ENCODE measurements at places on chromosomes 2 and 18. TPM values are rescaled to one million over a fixed set of nuclear protein-coding genes. Genes with fewer than 3 reads are reported as not detected.
A peak's percentile ranks its signal among the peaks of the same experiment; 100 is the strongest.

The SLC9A4 gene
- polyA plus RNA-seq, result not detected

DNA sequence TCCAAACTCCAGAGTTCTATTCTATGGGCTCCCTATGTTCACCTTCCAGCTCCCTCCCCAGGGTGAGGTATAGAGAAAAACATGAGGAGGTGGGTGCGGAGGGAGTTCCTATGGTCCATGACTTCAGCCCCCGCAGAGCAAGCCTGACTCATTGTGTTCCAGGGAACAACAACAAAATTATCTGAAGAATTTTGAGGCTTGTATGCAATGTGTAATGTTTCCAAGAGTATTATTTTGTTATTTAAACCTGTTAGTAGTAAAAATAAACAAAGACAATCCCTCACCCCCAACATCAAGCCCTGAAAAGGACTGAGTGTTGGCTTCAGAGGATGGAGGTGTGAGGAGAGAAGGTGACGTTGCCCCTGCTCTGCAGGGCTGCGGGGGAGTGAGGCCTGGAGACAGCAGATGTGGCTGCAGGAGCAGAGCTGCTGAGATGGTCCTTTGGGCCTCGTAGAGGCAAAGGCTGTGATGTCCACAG is 29.0 kb downstream of the LAMA3 start:
- no peak for DNase-seq

The KCNK3 gene
- 160 TPM for polyA plus RNA-seq

DNA sequence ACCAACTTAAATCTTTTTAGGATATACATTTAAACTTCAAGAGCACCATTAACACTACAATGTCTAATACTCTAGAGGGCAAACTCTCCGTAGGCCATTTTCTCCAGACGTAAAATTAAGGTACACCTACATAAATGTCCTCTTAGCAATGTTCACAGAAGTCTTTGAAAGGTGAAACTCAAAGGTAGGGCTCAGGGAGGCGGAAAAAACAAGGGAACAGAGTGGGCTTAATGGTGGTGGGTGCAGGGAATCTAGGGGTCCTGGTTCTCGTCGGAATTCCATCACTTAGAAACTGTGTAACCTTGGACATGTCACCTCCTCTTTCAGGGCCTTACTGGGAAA is 668 bp downstream of the NFU1 start:
- no peak for DNase-seq

- no peak for DNase-seq
These were observed 13.9 kb upstream of the NFATC1 start for GRCh38 chr18:79381811-79382311.

GRCh38 chr2:100135415-100135814 is 7.0 kb downstream of the AFF3 start:
- no peak for DNase-seq

- no peak for DNase-seq
These were observed 631 bp downstream of the GYPC start for GRCh38 chr2:126656431-126657147.

- DNase-seq, result no peak
These were observed 64.0 kb upstream of the STK39 start for GRCh38 chr2:168311261-168311910.

DNA sequence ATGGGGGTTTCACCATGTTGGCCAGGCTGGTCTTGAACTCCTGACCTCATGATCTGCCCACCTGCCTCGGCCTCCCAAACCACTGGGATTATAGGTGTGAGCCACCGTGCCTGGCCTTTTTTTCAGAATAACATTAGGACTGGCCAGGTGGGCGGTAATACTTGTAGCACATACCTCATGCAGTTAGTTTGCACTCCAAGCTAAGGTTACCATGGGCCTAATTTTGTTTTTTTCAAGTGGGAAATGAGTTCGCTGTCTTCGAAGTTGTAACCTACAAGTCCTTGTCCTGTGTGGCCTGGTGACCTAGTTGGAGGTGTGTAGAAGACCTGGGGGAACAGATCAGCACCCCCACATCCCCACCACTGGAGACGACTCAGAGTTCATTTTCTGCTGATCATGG is 74.8 kb downstream of the LYPD1 start:
- no peak for DNase-seq

DNA sequence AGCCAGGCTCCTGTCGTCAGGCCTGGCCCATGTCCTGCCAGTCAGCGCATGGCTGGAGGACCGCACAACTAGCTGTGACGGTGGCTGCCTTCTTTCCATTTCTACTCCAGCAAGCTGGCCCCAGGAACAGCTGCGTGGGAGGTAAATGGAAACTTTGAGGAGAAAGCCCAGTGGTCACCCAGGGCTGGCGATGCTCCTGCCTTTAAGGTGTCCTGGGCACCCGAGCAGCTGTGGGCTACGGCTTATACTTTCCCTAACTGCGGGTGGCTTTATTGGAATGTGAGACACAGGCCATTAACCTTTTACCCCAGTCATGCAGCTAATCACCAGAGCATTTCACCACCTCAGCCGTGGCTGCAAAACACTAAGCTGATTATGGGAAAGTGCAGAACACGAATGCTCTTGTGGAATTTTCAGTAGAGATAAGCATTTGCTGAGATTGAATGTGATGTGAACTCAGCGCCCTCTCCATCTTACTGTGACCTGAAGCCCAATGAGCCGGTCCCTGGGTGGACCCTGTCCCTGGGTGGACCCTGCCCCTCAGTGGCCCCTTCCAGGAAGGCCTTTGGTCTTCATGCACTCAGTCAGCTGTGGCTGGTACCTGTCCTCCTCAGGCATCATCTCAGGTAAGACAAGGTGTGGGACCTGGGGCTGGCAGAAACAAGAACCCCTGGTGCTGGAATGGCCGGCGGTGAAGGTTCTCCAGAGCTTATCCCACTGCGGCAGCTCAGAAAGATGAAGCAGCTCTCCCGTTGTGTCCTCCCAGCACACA is 275.4 kb upstream of the HS6ST1 start:
- DNase-seq, result no peak

DNA sequence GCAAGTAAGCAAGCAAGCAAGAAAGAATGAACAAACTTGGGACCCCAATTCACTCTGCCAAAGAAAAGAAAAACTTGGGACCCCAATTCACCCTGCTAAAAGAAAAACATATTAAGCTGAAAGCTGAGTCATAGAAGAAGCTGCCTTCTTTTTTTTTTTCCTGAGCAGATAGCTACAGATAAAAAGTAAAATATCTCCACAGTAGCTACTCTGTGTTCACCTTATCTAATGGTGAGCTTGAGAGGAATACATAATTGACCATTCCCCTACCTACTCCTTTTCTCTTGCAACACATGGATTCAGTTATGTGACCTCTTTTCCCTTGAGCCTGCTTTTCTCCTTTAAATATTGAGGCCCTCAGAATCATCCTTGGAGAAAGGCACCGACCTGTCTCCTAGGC is 63.0 kb downstream of the MCFD2 start:
- no peak for DNase-seq

The IGFBP5 gene
- polyA plus RNA-seq, result 204 TPM

- peak; percentile 37 for DNase-seq
These were observed 754.9 kb downstream of the RNF144A start for GRCh38 chr2:7672027-7672684.

DNA sequence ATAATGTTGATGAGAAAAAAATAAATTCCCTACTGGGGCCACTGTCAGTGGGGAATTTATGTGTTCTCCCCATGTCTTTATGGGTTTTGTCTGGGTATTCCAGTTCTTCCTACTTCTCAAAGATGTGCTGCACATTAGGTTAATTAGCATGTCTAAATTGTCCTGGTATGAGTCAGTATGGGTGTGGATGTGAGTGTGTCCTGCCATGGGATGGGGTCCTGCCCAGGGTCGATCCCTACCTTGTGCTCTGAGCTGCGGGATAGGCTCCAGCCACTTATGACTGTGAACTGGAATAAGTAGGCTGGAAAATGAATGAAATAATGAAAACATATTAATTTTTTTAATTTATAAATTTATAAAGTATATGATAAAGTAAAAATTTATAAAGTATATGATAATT is 167.5 kb downstream of the UBR3 start:
- DNase-seq, result no peak

The ABCA12 gene
- polyA plus RNA-seq, result not detected

- DNase-seq, result no peak
These were observed 42.0 kb upstream of the ASXL2 start for GRCh38 chr2:25920336-25920735.

GRCh38 chr2:143264851-143265250 is 135.6 kb downstream of the ARHGAP15 start:
- no peak for DNase-seq

DNA sequence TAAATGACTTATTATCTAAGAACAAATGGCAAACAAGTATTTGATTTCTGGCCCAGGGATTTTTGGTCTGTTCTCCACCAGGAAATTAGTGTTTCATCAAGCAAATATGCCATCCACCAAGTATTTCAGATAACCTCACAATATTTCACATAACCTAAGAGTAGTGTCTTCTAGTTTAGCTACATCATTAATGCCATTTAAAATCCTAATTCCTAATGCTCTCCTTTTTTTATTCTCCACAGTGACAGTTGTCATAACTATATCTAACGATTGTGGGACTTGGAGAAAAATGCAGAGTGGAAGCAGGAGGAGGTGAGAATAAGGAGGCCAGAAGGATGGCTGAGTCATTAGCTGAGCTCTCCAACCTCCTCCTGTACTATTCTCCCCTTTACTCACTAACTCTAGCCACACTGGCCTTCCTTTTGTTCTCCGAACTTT is 58.5 kb upstream of the CTLA4 start:
- DNase-seq, result no peak

DNA sequence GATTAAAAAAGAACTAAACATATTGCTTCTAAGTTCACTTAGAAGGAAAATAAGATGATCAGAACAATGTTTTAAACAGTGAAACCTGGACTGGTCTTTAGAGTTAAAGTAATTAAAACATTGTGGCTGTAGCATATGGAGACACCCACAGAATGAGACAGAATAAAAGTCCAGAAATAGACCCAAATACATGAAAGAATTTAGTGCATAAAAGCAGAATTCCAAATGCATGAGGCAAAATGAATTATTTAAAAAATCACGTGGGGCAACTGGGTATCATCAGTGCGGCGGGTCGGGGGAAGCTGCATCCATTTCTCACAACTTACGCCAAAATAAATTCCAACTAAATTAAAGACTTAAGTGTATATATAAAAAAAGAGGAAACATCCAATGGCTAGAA is 12.1 kb downstream of the RNF149 start:
- no peak for DNase-seq

The MRPL53 gene
- 26.4 TPM for polyA plus RNA-seq

Data from adrenal gland (tissue), 19 donors.